ENCODE measurements at places on chromosomes 11 and 22.

DNA sequence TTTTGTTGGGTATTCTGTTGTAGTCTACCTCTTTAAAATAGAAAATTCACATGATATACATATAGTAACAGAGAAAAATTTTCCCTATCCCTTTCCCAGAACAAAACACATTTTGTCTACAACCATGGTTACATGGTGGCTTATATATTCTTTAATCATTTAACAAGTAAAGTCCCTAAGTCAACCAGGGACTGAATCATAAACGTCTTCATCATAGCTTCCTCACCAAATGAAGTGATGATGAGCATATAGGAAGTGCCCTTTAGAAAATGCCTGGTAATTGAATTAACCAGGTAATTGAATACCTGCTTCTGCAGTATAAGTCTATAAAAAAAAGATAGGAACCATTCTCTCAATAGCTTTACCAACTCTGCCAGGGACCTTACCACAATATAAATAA lies 101.2 kb downstream of the APOL5 start:
- no peak for DNase-seq

DNA sequence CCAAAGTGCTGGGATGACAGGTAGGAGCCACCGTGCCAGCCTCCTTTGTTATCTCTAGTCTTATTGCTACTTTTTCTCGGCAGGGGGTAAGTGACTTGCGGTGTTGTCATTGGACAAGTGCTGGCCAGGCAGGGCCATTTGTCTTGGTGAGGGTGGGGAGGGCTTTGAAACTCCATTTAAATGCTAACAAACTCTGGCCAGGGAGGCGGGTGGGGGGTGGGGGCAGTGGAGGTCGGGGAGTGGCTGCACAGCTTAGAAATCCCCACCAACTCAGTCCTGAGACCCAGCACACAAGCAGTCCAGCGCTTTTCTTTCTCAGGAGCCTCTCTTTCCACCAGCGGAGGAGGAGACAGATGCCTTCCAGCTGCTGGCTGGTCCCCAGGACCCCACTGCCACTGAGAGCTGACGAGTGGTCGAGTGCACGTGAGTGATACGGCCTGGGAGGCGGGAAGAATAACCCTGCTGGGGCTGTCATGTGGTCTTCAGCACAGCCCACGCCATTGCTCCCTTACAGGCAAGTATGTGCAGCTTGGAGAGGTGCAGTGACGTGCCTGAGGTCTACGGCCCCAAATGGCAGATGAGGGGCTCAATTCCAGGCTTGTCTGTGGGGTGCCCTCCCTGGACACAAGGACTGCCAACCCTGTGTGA lies 24.2 kb upstream of the OSBPL5 start:
- DNase-seq: no peak

DNA sequence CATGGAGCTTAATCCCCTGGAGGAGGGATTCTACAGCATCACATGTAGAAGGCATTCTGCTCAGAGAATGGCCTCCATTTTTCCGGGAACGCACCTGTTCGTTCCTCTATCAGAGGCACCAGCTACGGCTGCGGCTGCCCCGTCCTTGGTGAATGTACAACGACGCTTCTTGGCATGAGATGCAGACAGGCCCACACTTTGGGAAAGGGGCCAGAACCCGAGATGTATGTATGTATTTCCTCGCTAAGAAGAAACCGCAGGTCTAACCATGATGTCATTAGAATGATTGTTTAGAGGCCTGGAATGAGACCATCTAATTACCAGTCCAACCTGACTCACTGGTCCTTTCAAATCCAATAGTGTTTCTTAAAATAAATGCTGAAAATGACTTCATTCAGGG lies 1293.4 kb downstream of the TBC1D22A start:
- no peak for DNase-seq

DNA sequence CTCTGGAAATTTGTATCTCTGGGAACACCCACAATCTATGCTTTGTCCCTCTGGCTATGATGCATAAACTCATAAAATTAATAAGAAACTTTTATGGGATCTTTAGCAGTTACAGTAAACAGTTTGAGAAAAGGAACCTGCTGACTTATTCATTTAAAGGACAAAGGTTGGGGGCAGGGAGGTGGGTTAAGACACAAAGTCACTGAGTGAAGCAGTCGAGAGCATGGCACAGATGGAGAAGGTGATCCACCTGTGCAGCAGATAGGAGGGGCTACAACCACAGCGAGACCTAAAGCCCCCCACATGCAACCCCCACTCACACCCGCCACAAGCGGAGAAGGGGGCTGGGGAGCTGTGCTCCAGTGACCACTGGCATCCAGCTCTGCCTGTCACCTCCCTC lies 45.0 kb downstream of the SMCO4 start:
- no peak for DNase-seq

GRCh38 chr11:96004862-96005261 lies 81.0 kb upstream of the MTMR2 start:
- no peak for DNase-seq

GRCh38 chr11:81420668-81421250 lies 1312.9 kb downstream of the FAM181B start:
- DNase-seq: no peak

DNA sequence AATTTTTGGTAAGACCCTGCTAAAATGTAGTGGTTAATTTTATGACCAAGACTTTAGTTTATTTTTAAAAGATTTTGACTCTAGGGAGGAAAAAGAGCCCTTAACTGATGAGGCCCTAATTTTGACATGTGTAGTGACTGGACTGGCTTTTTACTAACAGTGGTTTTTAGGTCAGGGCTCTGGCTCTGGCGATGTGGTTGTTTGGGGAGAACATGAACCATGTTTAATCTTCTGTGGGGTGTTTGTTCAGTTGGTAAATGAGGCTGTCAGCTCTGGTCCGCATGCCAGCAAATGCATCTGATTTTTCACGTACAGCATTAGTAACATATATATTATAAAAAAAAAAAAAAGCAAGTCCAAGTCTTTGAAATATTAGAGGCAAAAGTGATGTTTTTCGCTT lies 104.3 kb downstream of the EXT2 start:
- no peak for DNase-seq

- no peak for DNase-seq
These were observed 52.4 kb downstream of the SYT13 start for GRCh38 chr11:45233804-45234170.

DNA sequence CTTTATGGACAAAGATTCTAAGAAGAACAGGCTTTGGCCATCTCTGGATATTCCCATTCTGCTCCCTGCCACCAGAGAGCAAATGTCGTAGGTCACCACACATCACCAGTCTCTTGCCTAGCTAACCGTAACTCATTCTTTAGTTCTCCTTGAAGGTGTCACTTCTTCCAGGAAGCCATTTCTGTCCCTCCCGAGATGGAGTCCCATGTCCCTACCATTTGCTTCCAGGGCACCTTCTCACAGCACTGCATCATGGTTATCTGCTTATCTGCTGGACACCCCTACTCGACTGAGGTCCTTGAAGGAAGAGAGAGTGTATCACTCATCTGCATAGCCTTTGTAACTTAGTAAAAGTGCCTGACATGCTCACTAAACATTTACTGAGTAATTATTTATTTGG lies 47.6 kb downstream of the FAM83F start:
- DNase-seq: no peak

All from right lobe of liver (tissue), 6 donors.